GDM1 (cell line): ENCODE measurements at places on chromosomes 2 and 18.
A peak's percentile ranks its signal among the peaks of the same experiment; 100 is the strongest.

DNA sequence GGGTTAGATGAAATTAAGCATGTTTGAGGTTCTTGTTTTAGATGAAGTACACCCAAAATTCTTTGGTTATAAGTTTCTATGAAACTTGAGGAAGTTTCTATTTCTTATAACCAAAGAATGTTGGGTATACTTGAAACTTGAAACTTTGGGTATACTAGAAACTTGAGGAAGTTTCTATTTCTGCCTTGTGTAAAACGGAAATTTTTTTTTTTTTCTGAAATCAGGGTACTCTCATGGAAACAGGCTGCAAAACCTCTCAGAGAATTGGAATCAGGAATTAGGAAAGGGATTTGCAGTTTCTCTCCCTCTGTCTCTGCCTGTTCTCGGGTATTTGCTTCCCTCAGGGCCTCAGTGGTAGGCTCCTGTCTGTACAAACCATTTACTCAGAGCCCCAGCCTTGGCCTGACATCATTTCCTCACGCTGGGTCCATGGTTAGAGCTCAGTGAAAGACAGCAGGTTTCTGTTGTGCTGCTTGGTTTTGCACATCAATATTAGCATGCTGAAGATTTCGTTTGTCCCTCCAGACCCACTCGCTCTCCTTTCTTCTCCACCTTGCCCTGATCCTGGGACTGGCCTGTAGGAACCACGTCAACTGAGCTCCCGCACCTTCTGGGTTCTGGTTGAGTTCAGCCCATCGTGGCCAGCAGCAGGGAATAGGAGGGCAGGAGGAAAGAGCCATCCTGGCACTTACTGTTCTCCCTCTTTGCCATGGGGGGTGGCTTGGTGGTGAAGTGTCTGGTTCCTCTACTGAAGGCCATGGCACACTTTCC lies 106.4 kb downstream of the POLR1A start:
- peak; percentile 40 for DNase-seq

GRCh38 chr18:58496937-58497336 lies 132.0 kb downstream of the ALPK2 start:
- DNase-seq = no peak

DNA sequence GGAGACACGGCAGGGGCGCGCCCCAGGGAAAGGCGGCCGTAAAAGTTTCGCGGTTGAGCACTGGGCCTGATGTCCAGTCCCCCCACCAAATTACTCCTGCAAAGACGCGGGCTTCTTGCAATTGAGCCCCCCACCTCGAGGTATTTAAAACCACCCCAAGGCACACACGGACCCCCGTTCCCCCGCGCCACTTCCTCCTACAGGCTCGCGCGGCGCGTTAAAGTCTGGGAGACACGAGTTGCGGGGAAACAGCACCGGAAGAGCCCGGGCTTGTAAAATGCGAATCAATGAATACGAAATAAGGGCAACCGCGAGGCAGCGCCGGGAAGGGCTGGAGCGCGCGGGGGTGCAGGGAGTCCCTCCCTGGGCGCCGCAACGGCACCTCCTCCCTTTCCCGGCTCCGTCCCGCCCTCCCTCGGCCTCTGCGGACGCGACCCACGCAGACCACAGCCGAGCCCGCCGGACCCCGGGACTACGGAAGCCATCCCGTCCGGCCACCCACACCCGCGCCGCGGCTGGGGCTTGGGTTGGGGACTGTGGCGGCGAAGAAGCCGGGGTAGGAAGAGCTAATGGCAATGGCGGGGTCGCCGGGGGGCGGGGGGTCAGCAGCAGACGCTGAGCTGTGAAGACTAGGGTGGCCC lies 918 bp upstream of the NETO1 start:
- no peak for DNase-seq

GRCh38 chr2:212906620-212907019 lies 244.8 kb downstream of the IKZF2 start:
- no peak for DNase-seq

- no peak for DNase-seq
Observed at GRCh38 chr2:105287692-105288091, 41.8 kb downstream of the TGFBRAP1 start.

- DNase-seq = no peak
Observed at GRCh38 chr2:197972061-197972460, 167.7 kb downstream of the PLCL1 start.

DNA sequence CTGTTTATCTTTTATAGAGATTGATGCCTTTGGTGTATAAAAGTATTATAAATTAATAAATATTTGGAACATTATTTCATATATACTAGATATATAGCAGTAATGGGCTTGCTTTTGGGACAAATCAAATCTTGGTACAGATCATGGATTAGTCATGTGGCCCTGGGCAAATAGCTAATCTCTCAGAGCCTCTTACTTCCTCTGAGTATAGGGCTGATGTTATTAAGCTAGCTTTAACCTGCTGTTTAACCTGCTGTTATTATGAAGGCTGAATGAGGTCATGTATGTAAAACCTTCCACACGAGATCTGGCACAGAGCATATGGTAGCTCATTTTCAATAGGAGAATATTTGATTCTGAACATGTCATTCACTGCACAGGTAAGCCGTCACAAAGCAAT lies 5.7 kb downstream of the ITGB6 start:
- DNase-seq = no peak

DNA sequence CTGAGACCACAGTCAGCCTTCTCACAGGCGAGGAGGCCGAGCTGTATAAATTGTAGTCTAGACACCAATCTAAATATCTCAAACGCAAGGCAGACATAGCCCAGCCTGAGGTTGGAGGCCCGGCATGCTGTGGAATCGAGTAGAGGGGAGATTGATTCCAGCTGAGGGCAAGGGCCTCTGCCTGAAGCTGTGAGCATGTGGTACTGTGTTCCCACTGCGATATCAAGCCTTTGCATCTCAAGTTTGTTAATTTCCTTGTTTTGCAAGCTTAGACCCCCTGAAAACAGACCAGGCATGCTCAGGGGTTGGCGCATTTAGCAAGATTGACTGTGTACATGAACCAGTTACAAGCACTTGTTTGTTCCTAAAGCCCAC lies 65.1 kb upstream of the FOSL2 start:
- DNase-seq = no peak

- DNase-seq = no peak
Observed at GRCh38 chr2:113361051-113361450, 76.4 kb upstream of the ZNG1B start.

GRCh38 chr2:235537587-235537986 lies 43.7 kb downstream of the AGAP1 start:
- DNase-seq = no peak

DNA sequence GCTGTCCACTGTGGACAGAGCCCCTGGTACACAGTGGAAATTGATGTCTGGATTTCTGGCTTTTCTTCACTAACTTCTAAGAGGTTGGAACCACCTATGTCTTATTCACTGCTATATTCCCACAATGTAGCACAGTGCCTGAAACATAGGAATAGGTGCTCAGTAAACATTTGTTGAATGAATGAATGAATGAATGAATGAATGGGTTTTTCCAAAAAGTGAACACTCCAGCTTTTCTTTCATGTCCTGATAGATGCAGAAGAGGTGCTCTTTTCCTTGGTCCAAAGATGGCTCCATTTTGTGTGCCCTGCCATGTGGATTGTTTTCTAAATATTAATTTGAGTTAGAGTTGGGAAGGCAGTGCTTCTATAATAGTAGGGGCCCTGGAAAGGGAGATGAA lies 124.1 kb downstream of the SP3 start:
- DNase-seq = no peak

GRCh38 chr18:56825321-56825720 lies 174.2 kb downstream of the WDR7 start:
- no peak for DNase-seq

GRCh38 chr2:238261718-238262375 lies 22.0 kb upstream of the HES6 start:
- no peak for DNase-seq

- DNase-seq = no peak
Observed at GRCh38 chr2:233003658-233004555, 9.1 kb downstream of the NGEF start.

DNA sequence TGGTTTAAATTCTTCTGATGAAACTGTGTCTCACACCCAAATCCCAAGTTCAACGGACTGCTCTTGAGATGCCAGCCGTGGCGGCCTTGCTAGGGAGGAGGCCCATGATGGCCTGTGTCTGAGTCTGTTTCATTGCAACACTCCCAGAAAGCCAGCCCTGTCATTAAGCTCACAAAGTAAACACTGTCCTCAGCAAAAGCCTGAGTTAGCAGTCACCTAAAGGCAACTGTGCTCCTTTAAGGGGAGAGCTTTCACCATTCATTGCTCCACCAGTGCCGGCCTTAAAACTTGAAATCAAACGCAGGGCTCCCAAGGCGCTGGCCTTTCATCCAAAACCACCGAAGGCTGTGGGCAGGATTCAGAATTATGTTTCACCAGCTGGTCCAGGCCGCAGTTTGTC lies 42.5 kb upstream of the PPP1CB start:
- no peak for DNase-seq

DNA sequence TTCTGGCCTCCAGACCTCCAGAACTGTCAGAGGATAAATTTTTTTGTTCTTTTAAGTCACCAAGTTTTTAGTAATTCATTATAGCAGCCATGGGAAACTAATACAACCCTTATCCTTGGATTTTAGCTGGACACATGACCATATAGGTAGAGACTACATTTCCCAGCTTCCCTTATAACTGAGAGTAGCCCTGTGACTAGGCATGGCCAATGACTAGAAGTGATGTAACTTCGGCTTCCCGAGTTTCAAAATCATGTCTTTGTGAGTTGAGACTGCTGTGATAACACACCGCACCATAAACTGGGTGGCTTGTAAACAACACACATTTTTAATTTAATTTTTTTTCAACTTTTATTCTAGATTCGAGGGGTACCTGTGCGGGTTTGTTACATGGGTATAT lies 134.0 kb upstream of the SERTAD2 start:
- no peak for DNase-seq

DNA sequence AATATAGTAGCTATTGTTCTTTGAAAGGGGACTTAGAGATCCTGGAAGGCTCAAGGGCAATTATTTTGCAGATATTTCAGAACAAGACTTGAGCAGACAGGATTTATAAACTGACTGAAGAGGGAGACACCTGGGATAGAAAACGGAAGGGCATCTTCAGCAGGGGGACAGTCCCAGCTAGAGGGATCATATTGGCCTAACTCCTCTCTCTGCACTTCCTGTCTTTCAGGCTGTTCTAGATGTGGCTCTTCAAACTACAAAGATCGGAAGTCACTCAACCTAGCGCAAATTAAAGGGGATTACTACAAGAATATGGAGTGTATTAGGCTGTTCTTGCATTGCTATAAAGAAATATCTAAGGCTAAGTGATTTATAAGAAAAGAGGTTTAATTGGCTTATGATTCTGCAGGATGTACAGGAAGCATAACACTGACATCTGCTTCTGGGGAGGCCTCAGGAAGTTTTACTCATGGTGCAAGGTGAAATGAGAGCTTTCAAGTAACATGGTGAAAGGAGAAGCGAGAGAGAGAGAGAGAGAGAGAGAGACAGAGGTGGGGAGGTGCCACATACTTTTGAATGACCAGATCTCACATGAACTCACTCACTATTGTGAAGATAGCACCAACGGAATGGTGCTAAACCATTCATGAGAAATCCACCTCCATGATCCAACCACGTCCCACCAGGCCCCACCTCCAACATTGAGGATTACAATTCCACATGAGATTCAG lies 5.3 kb upstream of the CTIF start:
- no peak for DNase-seq

- no peak for DNase-seq
Observed at GRCh38 chr2:221671515-221671914, 99.4 kb upstream of the EPHA4 start.

DNA sequence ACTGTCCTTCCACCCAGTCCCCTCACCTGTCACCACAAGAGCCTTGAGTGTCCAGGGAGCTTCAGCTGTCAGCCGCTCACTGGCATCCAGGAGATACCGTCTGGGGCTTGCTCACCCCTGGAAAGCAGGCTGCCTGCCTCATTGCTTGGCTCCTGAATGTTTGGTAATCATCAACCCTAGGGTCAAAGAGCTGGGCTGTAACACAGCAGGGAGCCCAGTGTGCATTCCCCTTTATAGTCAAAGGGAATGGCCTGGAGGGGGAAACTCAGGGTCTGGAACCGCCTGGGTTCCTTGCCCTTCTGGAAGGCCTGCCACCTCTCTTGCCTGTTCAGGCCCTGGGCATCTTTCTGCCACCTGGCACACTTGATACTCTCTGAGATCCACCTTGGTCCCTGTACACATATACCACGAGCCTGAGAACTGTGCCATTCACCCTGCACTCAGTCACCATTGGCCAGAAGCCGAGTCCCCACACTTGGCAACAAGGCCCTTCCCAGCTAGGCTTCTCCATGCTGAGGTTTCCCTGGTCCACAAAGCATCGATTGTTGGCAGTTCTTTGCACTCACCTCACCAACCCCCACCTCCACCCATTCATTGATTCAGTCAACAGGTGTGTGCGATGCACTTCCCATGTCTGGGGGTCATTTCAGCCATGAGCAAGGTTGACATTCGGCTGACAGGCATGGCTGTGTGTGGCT lies 35.0 kb downstream of the TPRKB start:
- DNase-seq = no peak

DNA sequence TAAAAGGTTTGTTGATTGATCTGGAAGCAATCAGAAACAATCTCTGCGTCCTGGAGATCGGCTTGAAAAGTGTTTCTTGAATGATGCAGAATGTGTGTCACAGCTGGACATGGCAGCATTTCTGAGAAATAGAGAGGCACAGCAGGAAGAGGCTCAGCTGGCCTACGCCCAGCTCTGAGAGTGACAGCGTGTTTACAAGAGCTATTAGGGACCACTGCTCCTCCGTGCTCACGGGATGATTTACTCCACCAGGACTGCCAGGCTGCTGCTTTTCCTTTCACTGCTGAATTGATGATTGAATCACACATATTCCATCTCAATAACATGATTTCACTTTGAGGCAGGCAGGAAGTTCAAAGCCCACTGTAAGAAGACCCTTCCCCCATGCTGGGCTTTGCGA lies 62.8 kb downstream of the GALNT14 start:
- no peak for DNase-seq

DNA sequence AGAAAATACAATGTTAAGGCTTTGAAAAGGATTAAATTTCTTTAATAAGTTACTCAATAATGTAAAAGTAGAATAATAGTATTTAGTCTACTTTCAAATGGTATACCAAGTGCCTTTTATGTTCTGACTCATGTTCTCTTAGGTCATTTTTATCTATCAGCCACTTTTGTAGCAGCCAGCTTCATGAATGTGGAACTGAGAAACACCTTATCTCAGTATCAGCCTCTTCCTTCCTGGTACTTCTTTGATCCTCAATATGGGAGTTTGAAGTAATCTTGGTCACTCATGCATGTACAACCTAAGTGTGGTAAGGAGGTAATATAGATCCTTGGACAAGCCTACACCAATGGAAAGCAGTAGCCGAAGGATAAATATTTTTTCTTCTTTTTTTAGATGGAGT lies 180.4 kb upstream of the NRXN1 start:
- DNase-seq = no peak

DNA sequence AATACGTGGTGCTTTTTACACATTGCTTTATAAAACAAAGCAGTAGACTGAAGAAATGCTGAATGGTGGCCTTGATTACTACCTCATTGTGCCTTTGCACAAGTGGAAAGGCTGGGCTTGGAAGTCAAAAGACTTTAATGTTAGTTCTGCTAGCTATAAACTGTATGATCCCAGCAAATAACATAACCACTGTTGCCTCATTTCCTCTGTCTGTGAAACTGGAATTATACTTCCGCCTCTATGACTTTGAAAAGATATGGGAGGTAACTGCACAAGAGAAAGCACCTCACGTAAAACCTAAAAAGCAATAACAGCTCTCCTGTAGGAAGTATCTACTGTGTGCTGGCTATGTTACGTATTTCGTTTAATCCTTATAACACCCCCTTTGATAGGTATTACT lies 43.4 kb upstream of the DSC1 start:
- DNase-seq = no peak
